ENCODE measurements at places on chromosomes 3 and 15. TPM values are rescaled to one million over a fixed set of nuclear protein-coding genes. Genes with fewer than 3 reads are reported as not detected.

Gene FSIP1
- total RNA-seq, result 0.14 TPM

Gene PEX5L
- total RNA-seq, result not detected

Gene RBPMS2
- total RNA-seq, result 4.4 TPM

Gene CCDC54
- total RNA-seq, result not detected

Gene ABHD17C
- total RNA-seq, result 1.6 TPM

Gene HERC2
- 50.9 TPM for total RNA-seq

Gene CALML4
- 1.6 TPM for total RNA-seq

Gene VIPR1
- 31.0 TPM for total RNA-seq

Gene COL8A1
- 916 TPM for total RNA-seq

Gene C3orf20
- total RNA-seq, result not detected

Gene HRH1
- total RNA-seq, result 48.3 TPM

Gene NEK10
- total RNA-seq, result 21.4 TPM

Gene MAGEL2
- not detected for total RNA-seq

Gene SKOR1
- total RNA-seq, result 0.78 TPM

Gene ASB14
- total RNA-seq, result not detected

Gene PTPN9
- total RNA-seq, result 20.9 TPM

Gene LTF
- total RNA-seq, result 0.28 TPM

Gene SH3GL3
- total RNA-seq, result 4.9 TPM

Gene CADM2
- not detected for total RNA-seq

Gene LRRC15
- 0.27 TPM for total RNA-seq

Gene RGMA
- 22.1 TPM for total RNA-seq

Gene CTXN2
- not detected for total RNA-seq

Gene TMEM40
- not detected for total RNA-seq

Gene PLSCR4
- total RNA-seq, result 148 TPM

Gene FANCD2OS
- not detected for total RNA-seq

All from thoracic aorta (tissue), 2 donors.